ENCODE measurements at places on chromosomes 7 and 10.

GRCh38 chr10:85847085-85847484 is 519.5 kb downstream of the GRID1 start:
- no peak for DNase-seq

- DNase-seq = peak; percentile 45
Measured at GRCh38 chr7:28389504-28390395, 22.6 kb upstream of the CREB5 start.

DNA sequence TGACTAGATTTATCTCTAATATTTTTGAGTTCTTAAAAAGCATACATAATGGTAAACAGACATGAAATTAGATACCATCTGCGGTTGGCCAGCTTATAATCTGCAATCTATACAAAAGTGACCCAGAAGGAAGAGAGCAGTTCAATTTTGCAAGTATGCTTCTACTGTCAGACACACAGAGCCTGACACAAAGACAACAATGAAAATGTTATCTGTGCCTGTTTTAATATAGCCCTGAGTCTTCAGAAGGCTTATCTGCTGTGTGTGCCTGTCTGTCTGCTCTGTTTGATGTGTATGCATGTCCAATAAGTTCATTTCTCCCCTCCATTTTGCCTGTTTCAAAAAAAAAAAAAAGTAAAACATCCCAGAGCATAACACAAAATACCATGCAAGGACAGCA is 73.3 kb upstream of the FHIP2A start:
- no peak for DNase-seq

DNA sequence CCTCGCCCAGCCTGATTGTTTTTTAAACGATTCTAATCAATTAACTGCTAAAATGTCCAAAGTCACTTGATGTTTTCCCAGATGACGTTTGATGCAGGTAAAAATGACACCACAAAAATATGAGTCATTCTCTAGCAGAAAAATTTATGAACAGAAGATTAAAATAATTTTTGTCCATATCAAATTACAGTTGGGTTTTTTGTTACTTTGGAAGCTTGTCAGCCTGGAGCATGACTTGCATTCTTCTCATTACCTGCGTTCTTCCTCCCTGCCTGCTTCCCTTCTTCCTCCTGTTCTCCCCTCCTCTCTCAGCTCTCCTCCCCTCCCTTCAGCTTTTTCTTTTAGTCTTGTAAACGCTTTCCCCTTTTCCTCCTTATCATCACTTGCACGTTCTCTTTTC is 18.7 kb downstream of the IL15RA start:
- DNase-seq = no peak

- DNase-seq = no peak
Measured at GRCh38 chr10:74910976-74911350, 84.6 kb downstream of the KAT6B start.

DNA sequence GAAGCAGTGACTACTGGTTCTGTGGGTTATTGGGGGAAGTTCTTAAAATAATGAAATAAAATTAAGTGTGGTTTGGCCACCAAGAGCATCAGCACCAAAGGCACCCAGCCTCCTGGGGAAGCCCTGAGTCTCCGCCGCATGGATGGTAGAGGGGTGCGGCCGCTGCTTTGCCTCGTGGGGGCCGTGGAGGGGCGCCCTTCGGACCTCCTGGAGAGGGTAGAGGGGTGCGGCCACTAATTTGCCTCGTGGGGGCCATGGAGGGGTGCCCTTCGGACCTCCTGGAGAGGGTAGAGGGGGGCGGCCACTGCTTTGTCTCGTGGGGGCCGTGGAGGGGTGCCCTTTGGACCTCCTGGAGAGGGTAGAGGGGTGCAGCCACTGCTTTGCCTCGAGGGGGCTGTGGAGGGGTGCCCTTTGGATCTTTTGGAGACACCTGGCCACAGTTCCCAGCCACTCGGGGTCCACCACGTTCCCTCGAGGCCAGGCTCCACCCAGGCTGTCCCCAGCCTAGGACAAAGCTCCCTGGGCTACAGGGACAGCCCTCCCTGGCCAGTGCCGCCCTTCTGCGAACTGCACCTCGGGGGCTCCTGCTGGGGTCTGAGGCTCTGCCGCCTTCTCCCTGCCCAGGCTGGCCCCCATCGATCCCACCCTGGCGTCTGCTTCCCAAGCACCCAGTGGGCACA is 535.1 kb downstream of the PTPRN2 start:
- no peak for DNase-seq

GRCh38 chr7:39621784-39622411 is 1.5 kb upstream of the RALA start:
- peak; percentile 85 for DNase-seq

DNA sequence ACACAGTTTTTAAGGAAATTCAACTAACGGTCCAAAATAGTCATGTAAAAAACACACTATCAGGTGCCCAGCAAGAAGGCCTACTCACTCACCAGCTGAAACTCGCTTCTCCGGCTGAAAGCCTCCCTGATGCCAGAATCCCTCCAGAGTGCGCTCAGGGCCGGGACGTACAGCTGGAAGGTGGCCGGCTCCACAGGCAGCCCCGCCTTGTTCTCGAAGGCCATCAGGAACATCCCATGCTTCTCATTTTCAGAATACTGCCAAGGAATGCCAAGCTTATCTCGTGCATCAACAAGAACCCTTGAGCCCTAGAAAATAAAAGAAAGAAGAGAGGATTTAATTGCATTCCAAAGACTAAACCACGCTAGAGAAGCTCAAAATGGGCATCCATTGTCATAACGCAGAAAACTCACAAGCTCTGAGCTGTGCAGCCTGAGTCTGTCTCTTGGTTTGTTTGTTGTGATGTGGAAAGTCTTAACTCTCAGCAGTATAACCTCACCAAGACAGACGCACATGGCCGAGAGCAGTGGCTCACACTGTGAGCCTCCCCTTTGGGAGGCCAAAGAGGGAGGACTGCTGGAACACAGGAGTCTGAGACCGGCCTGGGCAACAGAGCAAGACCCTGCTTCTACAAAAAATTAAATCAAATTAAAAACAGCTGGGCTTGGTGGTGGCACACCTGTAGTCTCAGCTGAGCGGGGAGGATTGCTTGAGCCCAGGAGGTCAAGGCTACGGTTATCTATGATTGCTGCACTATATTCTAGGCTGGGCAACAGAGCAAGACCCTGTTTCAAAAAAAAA is 49.1 kb downstream of the GNA12 start:
- DNase-seq = no peak

DNA sequence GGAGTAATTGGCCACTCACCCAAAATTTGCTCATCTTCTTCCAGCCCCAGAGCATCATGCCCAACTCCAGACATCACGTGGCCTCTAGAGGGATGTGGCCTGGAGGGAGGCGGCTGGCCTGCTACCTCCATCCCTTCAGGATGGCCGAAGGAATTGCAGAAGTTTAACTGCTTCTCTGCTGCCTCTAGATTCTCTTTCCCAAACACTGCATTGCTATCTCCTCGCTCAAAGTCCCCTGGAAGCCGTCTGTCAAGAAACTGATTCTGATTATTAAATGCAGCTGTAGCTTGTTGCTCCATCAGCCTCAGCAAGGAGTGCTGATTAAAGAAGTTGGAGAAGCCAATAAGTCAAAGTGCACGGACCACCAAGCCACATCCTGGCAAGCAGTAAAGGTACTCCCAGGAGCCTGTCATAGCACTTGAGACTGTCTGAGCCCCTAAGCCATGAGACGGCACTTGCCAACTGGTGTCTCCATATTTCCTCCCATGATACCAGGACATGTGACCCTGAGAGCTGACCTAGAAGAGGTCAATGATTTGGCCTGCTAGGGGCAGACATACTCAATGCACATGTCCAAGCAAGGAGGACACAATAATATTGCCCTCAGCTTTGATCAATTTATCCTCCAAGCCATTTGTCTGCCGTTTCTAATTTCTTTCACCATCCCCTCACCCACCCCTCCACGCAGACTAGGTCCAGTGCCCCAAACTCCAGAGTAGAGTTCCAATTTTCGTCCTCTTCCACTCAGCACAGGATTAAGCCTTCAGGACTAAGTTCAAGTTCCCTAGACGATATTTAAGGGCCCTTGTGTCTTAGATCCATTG is 84.2 kb downstream of the TBXAS1 start:
- no peak for DNase-seq

GRCh38 chr7:69476416-69476815 is 121.9 kb upstream of the AUTS2 start:
- no peak for DNase-seq

DNA sequence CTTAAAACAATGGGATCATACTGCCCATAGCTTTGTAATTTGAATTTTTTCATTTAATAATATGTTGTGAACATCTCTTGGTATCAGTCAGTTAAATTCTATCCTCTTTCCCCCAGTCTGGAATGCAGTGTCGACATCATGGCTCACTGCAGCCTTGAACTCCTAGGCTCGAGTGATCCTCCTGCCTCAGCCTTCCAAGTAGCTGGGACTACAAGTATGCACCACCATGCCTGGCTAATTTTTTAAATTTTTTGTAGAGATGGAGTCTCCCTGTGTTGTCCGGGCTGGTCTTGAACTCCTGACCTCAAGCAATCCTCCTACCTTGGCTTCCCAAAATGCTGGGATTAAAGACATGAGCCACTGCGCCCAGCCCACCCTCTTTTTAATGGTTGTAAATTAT is 34.6 kb downstream of the MPLKIP start:
- DNase-seq = no peak

DNA sequence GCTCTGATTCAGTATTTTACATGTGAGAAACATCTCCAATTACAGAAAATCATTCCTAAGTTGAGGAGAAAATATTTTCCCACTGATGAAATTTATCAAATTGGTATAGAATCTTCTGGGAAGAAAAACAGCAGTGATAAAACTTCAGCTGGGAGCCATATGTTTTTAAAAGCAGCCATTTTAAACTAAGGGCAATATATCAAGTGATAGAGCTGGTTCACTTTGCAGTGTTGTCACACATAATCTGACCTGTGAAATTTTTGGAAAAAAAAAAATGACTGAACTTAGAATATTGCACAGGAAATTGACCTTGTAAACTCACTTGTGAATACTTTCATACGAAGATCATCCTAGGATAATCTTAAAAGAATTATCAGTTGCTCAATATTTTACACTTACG is 10.5 kb upstream of the EZH2 start:
- DNase-seq = no peak

DNA sequence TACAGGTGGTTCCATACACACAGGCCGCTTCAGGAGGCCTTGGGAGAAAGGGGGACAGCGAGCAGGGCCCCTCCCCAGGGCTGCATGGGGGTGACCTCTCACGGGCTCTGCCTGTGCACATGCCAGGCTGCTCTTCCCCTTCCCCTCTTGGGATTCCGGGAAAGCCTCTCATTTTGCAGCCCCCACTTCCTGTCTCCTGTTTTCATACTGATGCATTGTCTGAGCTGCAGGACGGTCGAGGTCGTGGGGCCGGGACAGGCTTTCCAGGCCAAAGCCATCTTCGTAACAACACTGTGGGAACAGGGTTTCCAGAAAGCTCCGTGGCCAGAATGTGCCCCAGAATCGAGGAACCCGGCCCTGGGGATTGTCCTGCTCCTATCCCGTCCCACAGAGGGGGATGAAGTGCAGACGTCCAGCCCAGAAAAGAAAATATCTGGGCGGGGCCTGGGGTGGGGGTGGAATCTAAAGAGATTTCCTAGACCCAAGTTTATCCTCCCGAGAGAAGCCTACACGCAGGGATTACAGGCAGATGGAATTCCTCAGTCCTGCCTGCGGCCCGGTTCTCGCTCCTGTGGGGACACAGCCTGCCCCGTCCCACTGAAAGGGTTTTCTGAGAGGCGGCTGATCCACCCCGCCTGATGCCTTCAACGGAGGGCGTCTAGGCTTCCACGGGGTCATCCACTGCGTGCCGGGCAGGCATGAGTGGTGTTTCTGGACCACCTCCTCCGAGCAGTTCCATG is 29.5 kb upstream of the DNAAF5 start:
- no peak for DNase-seq

- no peak for DNase-seq
Measured at GRCh38 chr10:72826346-72826745, 67.2 kb upstream of the OIT3 start.

All from GF-D8 (cell line).